Left lobe of liver (tissue), 2 donors: ENCODE measurements at places on chromosomes 2 and 18. TPM values are rescaled to one million over a fixed set of nuclear protein-coding genes. Genes with fewer than 3 reads are reported as not detected.

The TUBA3E gene
- total RNA-seq: not detected

The BIN1 gene
- 28.6 TPM for total RNA-seq

The SLC4A3 gene
- total RNA-seq: 0.20 TPM

- no peak for DNase-seq
These were observed 29.8 kb downstream of the MOGAT1 start for GRCh38 chr2:222701233-222701632.

GRCh38 chr2:168685600-168686451 is 116.6 kb upstream of the NOSTRIN start:
- no peak for DNase-seq

- no peak for DNase-seq
These were observed 1.1 kb downstream of the DOK1 start for GRCh38 chr2:74555610-74556103.

DNA sequence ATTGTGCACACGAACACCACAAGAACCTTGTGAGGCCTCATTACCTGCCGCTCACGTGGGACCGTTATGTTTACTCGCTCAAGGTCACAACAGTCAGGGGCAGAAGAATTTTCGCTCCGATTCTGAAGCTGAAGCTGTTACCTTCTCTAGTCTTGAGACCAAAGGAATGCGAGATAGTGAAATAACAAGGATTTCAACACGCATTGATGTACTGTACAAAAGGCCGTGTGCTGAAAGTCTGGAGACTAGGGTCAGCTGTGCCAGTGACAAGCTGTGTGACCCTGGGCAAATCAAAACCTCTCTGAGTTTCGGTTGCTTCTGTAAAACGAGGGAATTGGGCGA is 583 bp downstream of the NEMP2 start:
- peak; percentile 61 for DNase-seq

The CTDP1 gene
- total RNA-seq: 10.1 TPM

The STARD6 gene
- not detected for total RNA-seq

The TUBA4B gene
- not detected for total RNA-seq

- no peak for DNase-seq
These were observed 54.9 kb downstream of the SDC1 start for GRCh38 chr2:20169796-20170703.

DNA sequence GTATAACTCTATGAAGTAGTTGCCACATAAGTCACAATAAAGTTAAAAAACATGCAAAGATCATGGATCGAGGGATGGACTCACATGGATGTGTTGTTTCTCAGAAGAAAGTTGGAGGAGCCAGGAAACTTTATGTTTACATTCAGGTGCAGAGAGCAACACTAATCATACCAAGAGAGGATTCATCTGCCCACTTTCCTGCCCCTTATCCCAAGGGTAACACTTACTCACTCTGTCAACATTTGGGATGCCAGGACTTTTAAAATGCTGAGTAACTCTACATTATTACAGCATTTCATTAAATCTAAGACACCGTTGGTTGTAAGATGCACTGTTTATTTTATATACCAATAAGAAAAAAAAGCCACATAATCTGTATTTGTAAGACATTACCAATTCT is 170.4 kb downstream of the KCNE4 start:
- no peak for DNase-seq

DNA sequence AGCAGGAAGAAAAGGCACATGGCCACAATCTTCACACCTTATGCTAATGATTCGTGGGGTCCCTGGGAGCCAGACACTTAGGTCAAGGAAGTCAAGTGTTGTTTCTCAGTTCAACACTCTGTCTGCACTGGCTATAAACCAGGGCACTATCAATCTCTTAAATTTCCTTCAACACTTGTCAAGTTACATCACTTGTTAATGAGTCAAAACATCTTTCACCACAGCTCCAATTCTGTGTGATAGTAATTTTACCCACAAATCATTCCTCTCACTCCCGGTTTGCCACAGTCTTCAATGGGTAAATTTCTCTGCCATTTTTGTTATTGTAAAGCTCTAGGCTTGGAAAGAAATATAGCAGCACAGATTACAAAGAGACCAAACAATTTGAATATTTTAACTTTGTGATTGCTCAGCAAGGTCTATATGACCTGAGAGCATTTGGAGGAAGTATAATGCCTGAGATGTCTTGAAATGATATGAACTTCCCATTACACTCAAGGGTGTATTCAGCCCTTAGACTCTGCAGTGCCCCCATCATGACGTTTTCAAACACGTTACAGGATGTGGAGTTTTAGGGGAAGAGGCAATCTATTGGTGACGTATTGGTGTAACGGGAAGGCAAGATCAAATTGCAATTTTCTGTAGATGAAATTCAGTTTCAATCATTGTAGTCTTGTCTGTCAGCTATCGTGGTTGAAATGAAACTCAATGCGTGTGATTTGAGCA is 78.7 kb downstream of the ICOS start:
- DNase-seq: no peak

- DNase-seq: no peak
These were observed 32.7 kb downstream of the TMEM131 start for GRCh38 chr2:97963079-97963406.

DNA sequence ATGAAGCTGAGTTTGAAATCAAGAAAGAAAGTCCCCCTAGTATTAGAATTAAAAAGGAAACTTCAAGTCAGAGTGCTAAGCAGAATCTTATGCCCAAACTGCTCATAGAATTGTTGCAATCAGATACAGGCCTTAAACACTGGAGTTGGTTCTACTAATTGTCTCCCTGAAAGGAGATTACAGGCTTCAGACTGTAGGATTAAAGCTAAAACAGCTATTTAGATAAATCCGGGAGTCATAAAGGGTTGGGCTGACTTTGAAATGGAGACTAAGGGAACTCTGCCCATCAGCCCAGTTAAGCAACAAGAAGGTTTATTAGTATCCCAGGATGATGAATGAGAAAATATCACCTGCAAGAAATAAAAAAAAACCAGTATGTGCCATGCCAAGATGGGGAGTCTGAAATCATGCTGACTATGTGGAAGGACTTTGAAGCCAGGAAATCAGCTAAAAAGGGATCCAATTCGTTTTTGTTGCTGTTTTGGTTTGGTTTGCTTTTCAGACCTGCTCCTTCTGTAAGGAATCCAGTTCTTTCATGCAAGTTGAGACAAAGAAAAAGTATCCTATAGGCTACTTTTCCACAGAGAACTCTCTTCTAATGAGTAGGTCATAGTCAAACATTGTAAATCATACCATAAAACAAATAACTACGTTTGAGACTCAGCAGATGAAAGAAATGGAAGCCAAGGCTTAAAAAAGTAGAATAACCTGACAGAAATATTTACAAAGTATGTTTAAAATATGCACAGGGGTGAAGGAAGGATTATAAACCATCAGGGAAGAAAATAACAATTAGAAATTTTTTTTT is 37.6 kb upstream of the MSTN start:
- no peak for DNase-seq

The EFR3B gene
- total RNA-seq: 0.30 TPM

GRCh38 chr2:97699765-97700444 is 13.5 kb upstream of the ZAP70 start:
- peak; percentile 45 for DNase-seq

The OSBPL1A gene
- 5.5 TPM for total RNA-seq

- DNase-seq: no peak
These were observed 4.5 kb downstream of the IDH1 start for GRCh38 chr2:208250388-208250787.

The GAD1 gene
- total RNA-seq: not detected

The IRS1 gene
- total RNA-seq: 25.3 TPM

DNA sequence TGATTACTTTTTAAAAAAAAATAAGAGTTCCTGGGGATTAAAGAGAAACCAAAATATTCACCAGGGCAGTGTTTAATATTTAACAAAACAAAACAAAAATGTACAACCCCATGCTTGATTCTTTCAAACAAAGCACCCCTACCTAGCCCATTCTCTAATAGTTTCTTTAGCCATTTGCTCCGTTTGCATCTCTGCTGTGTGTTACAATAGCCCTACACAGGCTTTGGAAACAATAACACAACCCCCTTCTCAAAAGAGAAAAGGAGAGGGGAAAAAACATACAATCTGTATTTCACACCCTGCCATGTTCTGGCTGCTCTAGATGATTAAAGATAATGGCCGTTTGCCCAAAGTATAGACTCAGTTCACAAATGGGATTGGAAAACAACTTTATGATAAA is 302.9 kb downstream of the CPS1 start:
- DNase-seq: no peak

DNA sequence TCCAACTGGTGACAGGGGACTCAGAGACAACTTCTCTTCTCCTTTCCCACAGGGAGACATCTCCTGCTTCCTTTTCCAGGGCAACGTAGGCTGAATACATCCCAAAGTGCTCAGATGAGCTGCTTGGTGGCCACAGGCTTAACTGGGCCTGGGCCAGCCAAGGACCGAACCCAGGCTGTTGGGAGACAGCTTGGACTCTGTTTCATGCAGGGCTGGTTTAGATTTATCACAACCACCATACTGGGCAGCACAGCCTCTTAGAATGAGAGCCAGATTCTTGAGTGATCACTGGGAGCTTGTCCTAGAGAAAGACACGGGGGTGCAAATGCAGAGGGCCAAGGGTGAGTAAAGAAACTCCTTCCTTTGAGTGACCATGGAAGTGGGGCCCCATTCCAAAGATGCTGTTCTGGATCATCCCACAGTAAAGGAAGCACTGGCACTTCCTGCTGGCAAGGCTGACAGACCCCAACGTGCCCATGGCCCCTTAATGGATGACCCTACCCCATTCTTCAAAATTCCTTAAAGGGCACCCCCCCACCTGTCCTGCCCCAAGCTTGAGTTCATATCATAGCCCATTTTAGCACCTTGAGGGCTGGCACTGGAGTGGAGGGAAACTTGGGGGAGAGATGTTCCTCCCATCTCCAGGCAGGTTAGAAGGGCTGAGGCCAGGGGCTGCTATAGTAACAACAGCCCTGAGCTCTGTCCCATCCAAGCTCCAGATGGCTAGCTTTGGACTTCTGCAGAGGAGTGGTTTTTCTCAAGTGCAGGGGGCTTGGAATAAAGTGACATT is 84.1 kb downstream of the CAPN13 start:
- DNase-seq: peak; percentile 21

GRCh38 chr18:28189400-28190239 is 12.7 kb upstream of the CDH2 start:
- peak; percentile 54 for DNase-seq

- DNase-seq: no peak
These were observed 33.7 kb upstream of the MCM6 start for GRCh38 chr2:135909976-135910375.

DNA sequence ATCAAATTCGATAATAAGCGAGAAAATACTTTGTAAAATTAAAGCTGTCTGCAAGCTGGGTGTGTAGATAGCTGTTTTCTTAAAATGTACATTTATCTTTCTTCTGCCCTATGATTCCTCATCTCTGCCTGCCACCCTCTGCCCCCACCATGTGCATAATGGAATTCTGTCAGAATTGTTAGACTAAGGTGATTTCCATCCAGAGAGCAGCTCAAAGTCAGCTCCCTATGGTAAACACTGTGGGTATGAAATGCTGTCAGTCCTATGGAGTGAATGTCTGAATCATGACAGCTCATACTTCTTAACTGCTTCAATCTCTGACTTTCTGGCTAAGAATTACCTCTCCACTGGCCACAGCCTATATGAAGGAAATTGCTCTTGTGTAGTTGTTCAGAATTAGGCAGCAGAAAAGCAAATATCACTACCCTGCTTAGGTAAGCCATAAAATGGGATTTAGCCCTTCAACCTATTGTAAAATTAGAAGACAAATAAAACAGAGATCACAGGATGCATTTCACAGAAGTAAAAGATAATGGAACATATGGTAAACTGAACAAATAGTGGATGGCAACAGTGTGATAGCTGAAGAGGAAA is 137.7 kb downstream of the CD8B2 start:
- DNase-seq: no peak

DNA sequence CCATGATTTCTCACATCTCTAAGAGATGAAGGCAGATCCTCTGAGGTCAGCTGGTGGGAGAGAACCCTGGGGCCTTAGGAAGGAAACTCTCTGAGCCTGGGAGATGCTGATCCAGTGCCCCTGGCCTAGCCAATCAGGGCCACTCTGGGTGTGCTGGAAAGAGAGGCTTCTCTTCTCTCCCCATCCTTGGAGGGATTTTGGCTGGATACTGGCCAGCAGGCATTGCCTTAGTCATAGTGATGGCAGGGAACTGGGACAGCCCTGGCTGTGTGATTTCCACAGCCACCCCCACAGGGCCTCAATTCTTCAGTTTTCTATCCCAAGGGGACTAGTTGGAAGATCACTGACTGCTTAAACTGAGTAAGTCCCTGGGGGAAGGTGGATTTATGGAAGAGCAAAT is 26.6 kb upstream of the PLB1 start:
- DNase-seq: no peak

The GKN1 gene
- not detected for total RNA-seq

The PXDN gene
- 9.4 TPM for total RNA-seq

The FER1L5 gene
- 0.10 TPM for total RNA-seq

- DNase-seq: no peak
These were observed 231.5 kb downstream of the SRBD1 start for GRCh38 chr2:45379399-45380087.

The ADGRF3 gene
- total RNA-seq: 0.23 TPM

The AGAP1 gene
- total RNA-seq: 10.5 TPM

GRCh38 chr2:64065516-64065915 is 46.3 kb upstream of the VPS54 start:
- no peak for DNase-seq

The RAB11FIP5 gene
- total RNA-seq: 6.0 TPM

GRCh38 chr2:25558262-25558661 is 115.1 kb downstream of the DTNB start:
- DNase-seq: no peak
